Mesenchymal stem cell (in vitro differentiated cells and primary cell): ENCODE measurements at places on chromosomes 7 and 10.

GRCh38 chr10:88174391-88174790 is 311.0 kb downstream of the PTEN start:
- H3K36me3 ChIP-seq: no peaks in the 10 kb centered on the region
- H3K4me3 ChIP-seq: no peak overlapping the region
- H3K4me1 ChIP-seq: no peaks in the 10 kb centered on the region
- no peaks in the 10 kb centered on the region for H3K27me3 ChIP-seq

- H3K36me3 ChIP-seq: no peaks in the 10 kb centered on the region
- H3K27ac ChIP-seq: no peak overlapping the region
- no peak for DNase-seq
- no peaks in the 10 kb centered on the region for H3K27me3 ChIP-seq
- H3K4me1 ChIP-seq: peaks cover 2% of the 10 kb centered on the region
Observed at GRCh38 chr10:129445436-129446182, 21.4 kb upstream of the MGMT start.

DNA sequence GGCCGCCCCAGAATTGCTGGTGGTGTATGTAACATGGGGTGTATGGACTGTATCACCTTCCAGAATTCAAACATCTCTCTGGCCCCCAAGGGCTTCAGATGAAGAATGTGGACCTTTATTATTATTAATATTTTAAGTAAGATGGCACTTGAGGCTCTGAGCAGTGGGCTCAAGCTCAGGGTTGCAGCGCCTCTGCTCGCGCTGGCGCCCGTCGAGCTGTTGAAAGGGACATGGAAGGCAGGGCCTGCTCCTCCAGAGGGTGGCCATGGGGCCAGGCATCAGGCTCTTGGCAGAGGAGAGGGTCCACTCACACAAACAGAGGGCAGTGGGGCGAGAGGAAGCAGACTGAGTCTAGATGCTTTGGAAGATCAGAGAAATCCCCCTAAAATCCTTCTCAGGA is 120.2 kb downstream of the NT5C2 start:
- no peak overlapping the region for H3K27ac ChIP-seq
- no peak overlapping the region for H3K4me3 ChIP-seq
- H3K36me3 ChIP-seq: peaks cover 6% of the 10 kb centered on the region
- H3K4me1 ChIP-seq: peaks cover 7% of the 10 kb centered on the region
- no peak for DNase-seq
- H3K27me3 ChIP-seq: no peaks in the 10 kb centered on the region

- no peaks in the 10 kb centered on the region for H3K27me3 ChIP-seq
- no peak overlapping the region for H3K27ac ChIP-seq
- no peaks in the 10 kb centered on the region for H3K36me3 ChIP-seq
- no peak for DNase-seq
- H3K4me1 ChIP-seq: no peaks in the 10 kb centered on the region
- H3K4me3 ChIP-seq: no peak overlapping the region
Observed at GRCh38 chr10:76871697-76872295, 765.8 kb downstream of the KCNMA1 start.

DNA sequence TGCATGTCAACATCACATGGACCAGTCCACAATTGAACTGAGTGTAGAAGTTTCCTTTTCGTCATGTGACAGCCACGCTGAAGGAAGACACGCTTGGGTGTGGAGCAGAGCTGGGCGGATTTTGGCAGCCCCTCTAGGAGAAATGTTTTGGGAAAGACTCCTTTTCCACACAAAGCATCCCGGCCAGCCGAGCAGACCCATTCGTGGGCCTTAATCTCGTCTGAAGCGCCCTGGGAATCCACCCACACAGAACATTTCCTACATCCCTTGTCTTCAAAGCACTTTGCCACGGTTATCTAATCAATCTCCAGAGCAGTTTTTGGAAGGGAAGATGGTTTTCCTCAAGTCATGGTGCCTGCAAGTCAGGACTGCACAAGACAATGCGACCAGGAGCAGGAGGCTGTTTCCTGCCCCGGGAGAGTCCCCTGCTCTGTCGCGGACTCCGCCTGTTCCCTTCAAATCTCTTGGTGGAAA is 8.4 kb upstream of the IFT22 start:
- H3K4me3 ChIP-seq: no peak overlapping the region
- H3K4me1 ChIP-seq: no peaks in the 10 kb centered on the region

GRCh38 chr7:129947701-129948100 is 5.1 kb downstream of the UBE2H start:
- no peaks in the 10 kb centered on the region for H3K27me3 ChIP-seq
- DNase-seq: peak; percentile 44
- H3K4me3 ChIP-seq: no peak overlapping the region
- H3K36me3 ChIP-seq: peaks cover 3% of the 10 kb centered on the region
- peaks cover 10% of the 10 kb centered on the region for H3K4me1 ChIP-seq
- peak overlapping the region; percentile 95 for H3K27ac ChIP-seq

GRCh38 chr10:5265139-5265538 is 68.5 kb downstream of the AKR1C4 start:
- no peak for DNase-seq
- H3K27ac ChIP-seq: no peak overlapping the region
- peaks cover 2% of the 10 kb centered on the region for H3K4me1 ChIP-seq
- H3K27me3 ChIP-seq: no peaks in the 10 kb centered on the region
- H3K4me3 ChIP-seq: no peak overlapping the region

DNA sequence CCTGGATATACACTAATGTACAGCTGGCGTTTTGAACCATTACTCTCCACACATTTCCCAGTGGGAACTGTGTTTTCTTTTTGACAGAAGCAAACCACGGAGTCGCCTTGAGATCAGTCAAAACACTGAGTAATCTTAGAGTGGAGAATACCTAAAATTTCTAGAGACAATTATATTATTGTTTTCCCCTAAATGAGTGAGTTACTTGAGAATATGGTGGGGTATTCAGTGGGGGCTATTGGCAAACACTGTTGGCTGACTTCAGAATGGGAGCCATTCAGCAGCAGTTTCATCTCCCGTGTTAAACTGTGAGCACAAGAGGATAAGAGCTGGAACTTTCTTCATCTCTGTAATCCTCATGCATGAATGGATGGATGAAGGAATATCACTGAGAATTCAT is 6.2 kb downstream of the IL2RA start:
- no peaks in the 10 kb centered on the region for H3K36me3 ChIP-seq
- H3K4me3 ChIP-seq: no peak overlapping the region
- no peaks in the 10 kb centered on the region for H3K4me1 ChIP-seq
- DNase-seq: no peak
- peaks cover 35% of the 10 kb centered on the region for H3K27me3 ChIP-seq
- no peak overlapping the region for H3K27ac ChIP-seq
